Activated CD4-positive, alpha-beta T cell treated with anti-CD3 and anti-CD28 coated beads for 1 hour (primary cell): ENCODE measurements at places on chromosomes 5 and 9.

DNA sequence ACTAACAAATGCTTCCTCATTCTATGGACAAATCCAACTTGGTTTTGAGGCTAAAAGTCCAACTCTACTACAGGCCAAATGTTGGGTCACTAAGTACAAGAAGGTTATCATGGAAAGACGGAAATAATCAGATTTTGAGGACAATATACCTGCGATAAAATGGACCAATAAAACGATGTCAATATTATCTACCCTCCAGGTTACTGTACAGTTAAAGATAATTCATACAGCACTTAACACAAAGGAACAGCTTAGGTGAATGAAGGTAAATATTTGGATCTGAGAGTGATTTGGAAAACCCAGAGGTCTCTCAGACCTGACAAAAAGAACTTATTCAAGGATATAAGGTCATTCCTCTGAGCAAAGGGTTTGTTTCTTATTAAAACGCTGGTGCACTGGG is 329.5 kb upstream of the PUM3 start:
- no peak for DNase-seq

DNA sequence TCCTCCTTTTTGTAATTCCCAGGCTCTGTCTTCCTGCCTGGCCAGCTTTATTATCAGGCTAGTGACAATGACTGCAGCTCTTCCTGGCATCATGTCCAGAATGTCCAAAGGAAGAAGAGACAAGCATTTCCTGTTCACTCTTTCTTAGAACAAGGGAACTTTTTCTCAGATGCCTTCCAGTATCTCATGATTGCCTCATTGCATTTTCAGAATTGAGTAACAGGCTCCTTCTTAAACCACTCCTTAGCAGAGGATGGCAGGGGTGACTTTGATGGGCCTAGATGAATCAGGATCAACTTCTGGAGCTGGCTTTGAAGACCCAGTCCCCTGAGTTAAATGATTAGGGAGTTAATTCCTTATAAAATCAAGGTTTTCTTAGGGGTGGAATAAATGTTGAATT is 92.9 kb upstream of the RASGRF2 start:
- no peak for DNase-seq

DNA sequence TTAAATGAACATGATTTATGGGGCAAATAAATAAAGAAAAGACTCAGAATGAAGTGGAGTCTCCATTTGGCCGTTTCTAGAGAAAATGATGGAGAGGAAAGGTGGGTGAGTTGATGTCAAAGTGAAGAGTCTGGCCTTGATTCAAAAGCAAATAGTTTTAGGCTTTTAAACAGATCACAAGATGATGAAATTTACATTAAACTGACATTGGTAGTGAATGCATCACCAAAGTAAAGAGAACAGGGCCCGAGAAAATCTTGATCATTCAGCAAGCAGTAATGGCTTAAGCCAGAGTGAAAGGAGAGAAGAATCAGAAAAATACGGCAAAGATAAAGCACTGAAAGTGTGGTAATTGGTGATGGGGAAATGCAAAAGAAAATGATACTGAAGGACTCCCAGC is 460.0 kb upstream of the SGCD start:
- DNase-seq: no peak

GRCh38 chr5:565782-566440 is 41.7 kb upstream of the SLC9A3 start:
- no peak for DNase-seq

GRCh38 chr5:81609810-81610375 is 141.0 kb downstream of the SSBP2 start:
- no peak for DNase-seq

- no peak for DNase-seq
Measured at GRCh38 chr9:70105147-70105546, 61.5 kb downstream of the MAMDC2 start.

DNA sequence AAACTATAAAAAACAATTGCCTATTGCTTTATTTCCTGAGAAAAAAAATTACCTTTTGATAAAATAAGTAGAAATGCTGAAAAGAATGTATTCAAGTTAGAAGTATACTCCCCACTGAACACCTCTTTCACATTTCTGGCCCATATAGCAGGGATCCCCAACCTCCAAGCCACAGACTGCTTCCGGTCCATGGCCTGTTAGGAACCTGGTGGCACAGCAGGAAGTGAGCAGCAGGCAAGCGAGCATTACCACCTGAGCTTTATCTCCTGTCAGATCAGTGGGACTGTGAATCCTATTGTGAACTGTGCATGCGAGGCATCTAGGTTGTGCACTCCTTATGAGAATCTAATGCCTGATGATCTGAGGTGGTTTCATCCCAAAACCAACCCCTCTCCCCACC is 563.9 kb downstream of the RAB3C start:
- no peak for DNase-seq
